Stimulated activated CD4-positive, alpha-beta T cell treated with anti-CD3 and anti-CD28 coated beads, Interleukin-15, amount 100 ng/mL, for 1 hour (primary cell): ENCODE measurements at places on chromosomes 5 and 9.

- DNase-seq, result no peak
Measured at GRCh38 chr5:43486353-43486752, 2.7 kb upstream of the TMEM267 start.

DNA sequence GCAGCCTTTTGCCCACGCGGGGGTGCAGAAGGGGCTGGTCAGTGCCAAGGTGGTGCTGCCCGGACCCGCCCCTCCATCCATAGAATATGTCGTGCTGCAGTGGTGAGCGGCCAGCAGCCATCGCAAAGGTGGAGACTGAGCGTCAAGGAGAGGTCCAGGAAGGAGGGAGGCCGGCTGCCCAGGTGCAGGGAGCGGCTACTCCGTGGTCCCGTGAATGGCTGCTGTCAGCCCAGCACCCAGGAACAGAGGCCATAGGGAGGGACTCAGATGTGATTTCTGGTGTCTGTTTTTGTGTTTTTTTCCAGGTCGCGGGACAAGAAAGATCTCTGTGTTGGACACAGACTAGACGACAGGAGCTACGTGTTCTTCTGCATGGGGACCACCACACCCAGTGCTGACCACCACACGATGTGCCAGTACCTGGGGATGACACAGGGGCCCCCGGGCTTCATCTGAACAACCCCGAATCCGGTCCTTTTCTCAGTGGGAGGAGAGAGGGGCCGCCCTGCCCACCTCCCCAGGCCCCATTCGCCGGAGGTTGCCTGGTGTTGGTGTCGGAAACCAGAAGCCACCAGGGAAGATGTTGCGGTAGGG lies 29.0 kb downstream of the PAEP start:
- DNase-seq, result no peak

DNA sequence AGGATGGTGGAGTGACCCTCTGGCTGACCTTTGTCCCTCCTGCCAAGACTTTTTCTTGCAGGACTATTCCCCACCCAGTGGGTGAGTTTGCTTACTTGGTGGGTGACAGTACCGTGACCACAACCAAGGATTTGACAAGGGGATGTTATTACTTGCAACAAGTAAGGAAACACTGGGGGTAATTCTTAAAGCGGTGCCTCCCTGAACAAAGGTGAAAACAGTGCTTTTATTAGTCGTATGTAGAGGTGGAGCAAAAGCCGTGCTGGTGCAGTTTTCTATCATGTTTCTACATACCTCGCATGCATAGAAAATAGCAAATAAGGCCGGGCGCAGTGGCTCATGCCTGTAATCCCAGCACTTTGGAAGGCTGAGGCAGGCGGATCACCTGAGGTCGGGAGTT lies 41.0 kb upstream of the KDM4C start:
- DNase-seq, result no peak

DNA sequence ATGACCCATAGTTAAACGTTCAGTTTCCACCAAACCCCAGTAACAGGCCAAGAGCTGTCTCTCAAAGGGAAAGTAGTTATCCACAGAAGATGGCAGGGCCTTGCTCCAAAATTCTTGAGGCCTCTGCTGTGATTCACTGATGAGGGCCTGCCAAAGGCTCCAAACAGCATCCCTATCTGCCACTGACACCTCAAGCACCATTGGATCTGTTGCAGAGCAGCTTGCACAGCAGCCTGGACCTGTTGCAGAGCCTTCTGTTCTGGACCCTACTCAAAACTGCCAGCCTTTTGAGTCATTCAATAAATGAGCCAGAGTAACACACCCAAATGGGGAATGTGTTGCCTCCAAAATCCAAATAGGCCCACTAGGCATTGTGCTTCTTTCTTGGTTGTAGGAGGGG lies 741.5 kb upstream of the RGMB start:
- DNase-seq, result no peak

DNA sequence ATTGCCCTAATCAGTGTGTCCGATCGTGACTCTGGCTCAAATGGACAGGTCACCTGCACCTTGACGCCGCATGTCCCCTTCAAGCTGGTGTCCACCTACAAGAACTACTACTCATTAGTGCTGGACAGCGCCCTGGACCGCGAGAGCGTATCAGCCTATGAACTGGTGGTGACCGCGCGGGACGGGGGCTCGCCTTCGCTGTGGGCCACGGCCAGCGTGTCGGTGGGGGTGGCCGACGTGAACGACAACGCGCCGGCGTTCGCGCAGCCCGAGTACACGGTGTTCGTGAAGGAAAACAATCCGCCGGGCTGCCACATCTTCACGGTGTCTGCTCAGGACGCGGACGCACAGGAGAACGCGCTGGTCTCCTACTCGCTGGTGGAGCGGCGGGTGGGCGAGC lies 1.4 kb downstream of the PCDHA13 start:
- no peak for DNase-seq

GRCh38 chr5:87807783-87808182 lies 395.1 kb upstream of the CCNH start:
- no peak for DNase-seq

- no peak for DNase-seq
Measured at GRCh38 chr5:21810737-21811316, 1042.3 kb downstream of the CDH12 start.

- no peak for DNase-seq
Measured at GRCh38 chr9:105243015-105243686, 1.3 kb upstream of the SLC44A1 start.

- DNase-seq, result no peak
Measured at GRCh38 chr9:127519301-127520166, 68.2 kb downstream of the LRSAM1 start.

DNA sequence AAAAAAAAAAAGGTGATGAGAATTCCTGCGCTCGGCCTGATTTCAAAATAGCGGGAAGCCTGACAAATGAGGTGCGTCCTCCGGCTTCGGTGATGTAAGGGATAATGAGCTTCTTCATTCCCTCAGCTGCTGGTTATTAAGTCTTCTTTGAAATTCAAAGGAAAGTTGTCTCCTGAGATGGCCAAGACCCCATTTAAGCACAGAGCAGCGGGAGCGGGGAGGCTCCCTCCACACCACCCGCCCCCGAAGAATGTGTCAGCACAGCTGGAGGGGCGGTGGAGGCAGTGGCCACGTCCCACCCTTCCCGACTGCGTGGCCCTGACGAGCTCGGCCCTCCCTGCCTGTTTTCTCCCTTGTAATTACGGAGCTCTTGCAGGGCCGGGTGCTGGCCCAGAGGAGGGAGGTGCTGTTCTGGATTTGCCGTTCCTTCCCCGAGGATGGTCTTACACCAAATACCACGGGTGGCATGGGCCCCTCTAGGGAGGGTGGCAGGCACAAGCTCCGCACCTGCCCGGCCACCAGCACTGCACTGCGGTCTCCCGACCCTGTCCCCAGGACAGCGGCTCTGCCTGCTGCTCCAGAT lies 31.0 kb downstream of the SLC9A3 start:
- DNase-seq, result no peak

GRCh38 chr5:135691044-135691443 lies 112.3 kb upstream of the CXCL14 start:
- no peak for DNase-seq
